ENCODE measurements at places on chromosomes 13 and 19.
A peak's percentile ranks its signal among the peaks of the same experiment; 100 is the strongest.

DNA sequence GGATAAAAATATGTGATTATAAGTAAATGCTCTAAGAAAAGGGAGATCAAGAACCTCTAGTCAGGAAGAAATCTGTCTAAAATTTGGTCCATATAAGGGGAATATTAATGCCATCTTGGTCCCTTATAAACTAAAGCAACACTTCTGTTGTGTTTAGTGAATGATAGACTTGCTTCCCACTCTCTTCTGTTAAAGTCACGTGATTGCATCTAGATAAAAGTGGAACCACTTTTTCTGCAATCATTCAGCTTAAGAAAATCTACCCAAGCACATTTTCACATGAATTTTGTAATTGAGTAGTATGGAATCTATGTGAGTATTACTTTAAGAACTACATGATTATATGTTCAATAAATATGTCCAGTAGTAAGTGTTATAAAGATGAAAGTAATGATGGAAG, 782.9 kb upstream of the MIR17HG start:
- DNase-seq = no peak

GRCh38 chr19:53132141-53132991, at the start of gene ZNF415:
TSS of gene ZNF415 (minus strand) at chr19:53132910. CDS start at chr19:53122676, 10,234 bp downstream.
- DNase-seq = peak; percentile 90

- no peak for DNase-seq
Measured at GRCh38 chr13:41460930-41461329, 3.6 kb downstream of the RGCC start.

DNA sequence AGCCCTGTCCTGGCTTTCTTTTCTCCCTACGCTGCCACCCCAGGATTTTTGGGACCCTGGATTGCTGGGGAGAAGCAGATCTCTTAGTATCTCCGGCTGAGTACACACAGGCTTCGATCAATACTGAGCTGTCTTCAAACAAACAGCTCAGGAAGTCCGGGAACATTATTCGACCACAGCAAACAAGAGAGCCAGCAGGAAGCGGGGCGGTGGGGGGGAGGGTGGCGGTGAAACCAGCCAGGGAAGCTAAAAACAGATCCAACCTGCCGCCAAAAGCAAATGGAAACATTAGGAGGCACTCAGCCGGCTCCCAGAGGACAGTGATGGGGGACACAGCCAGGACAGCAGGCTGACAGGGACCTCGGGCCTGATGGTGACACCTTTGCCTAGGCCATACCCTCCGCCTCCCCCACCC, 12.2 kb upstream of the BCAM start:
- no peak for DNase-seq

DNA sequence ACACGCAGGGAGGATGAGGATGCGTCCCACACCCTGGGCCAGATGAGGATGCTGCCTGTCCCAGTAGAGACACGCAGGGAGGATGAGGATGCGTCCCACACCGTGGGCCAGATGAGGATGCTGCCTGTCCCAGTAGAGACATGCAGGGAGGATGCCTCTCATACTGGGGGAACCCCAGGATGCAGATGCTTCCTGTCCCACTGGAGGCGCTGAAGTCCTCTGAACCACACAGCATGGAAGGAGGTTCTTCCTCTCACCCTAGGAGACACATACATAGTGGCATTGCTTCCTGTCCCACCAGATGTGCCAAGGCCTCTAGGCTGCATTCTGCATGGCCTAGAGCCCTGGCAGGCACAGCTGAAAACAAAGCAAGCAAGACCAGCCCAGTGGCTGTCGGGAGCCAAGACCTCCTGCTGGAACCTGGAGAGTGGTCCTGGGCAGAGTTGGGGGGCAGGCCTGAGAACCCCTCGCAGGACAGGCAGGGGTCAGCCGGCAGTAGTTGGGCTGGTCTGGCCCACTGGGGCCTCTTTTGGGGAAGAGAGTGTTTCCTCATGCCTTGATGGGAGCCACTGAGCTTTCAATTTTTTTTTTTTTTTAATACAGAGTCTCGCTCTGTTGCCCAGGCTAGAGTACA, 4.3 kb downstream of the HPN start:
- no peak for DNase-seq

- no peak for DNase-seq
Measured at GRCh38 chr13:110536006-110536693, 25.4 kb downstream of the RAB20 start.

- no peak for DNase-seq
Measured at GRCh38 chr13:98220271-98220791, 43.3 kb upstream of the RNF113B start.

DNA sequence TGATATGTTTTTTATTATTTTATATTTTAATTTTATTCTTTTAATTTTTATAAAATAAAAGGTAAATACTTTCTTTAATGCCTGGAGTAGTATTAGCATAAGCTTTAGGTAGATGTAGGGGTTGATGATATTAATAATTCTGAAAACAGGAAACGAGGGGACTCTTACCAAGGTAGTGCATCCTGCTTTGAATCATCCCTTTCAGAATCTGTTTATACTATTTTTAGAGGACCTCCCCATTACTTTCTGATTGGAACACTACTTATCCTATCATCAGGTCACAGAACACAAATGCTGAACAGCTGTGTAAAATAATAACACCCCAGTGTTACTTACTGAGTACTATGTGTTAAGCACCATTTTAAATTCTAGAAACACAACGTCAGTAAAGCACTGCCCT, 27.3 kb downstream of the COG6 start:
- no peak for DNase-seq

DNA sequence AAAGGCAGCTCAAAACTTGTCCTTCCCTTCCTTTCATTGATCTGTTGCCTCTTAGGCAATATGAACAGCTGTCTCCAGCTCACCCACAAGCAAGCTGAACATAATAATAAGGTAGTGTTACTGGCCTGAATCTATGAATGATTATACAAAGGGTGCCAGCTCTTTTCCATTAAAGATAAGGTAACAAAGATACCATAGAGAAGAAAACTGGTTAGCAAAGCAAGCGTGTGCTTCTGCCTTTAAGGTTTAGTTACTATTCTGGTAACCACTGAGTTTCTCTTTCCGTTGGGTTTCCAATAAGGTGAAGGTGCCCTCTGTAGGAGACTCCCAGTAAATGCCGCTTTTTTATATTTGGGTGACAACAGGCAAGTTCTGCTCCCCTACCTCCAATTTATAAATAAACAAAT, 12.1 kb upstream of the DACH1 start:
- no peak for DNase-seq

- DNase-seq = no peak
Measured at GRCh38 chr19:33802001-33802400, 5.3 kb downstream of the KCTD15 start.

DNA sequence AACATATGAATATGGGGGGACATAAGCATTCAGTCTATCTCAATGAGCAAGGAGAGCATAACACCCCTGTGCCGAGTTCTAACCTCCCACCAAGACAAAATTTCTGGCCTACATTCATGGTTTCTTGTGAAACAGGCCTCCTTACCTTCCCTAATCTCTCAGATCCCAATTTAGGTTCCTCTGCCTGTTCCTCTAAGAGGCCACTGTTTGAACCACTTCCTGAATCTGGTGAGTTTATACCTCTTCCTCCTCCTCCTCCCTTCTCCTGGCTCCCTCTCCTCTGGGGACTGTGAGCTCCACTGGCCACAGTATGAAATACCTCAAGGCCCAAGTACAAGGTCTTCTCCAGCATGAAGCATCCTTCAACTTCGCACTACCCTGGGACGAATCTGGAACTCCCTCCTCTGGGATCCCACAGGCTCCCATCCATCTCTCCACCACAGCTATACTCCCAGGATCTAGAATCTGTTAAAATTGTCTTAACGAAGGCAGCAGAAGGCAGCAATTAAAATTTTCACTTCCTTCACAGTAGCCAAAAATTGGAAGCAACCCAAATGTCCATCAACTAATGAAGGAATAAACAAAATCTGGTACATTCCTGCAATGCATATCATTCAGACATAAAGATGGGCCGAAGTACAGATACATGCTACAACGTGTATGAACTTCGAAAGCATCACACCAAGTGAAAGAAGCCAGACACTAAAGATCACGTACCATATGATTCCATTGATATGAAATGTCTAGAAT, 7.8 kb upstream of the SIGLECL1 start:
- DNase-seq = no peak

GRCh38 chr19:6639439-6639838, 30.5 kb downstream of the TNFSF14 start:
- DNase-seq = no peak

DNA sequence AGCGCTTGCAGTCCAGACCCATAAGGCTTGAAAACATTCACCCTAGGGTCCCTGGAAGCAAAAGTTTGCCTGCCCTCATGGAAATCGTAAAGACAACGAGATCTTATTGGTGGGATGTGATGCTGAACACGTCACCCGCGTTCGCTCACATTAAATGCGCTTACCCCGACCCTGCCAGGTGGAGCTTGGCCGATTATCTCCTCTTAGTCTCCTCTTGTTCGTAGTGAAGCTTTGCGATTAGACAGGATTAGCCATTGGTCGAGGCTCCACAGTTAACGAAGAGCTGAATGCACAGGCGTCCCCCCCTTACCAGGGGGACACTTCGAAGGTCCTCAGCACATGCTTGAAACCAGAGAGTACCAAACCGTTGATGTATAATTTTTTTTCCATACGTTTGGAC, 16.0 kb upstream of the KDM4B start:
- DNase-seq = no peak

DNA sequence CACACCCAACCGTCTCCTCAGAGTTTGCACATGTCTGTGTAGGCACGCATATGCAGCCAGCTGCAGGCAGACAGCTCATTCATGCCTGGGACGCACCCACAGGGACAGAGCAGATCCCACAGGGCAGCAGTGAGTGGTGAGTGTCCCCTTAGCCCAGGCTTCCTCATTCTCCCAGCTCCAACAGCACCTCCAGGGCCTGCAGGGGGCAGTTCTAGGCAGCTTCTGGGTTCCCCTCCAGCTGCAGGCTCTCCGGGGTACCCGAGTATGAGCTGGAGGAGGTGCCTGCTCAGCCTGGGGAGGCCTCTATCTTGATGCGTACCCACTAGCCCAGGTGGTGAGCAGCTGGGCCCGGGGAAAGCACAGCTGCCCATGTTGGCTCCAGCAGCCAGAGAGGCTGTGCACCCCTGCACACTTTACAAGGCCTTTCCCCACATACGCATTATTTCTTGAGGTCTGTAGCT, 1.3 kb upstream of the SHANK1 start:
- DNase-seq = no peak

DNA sequence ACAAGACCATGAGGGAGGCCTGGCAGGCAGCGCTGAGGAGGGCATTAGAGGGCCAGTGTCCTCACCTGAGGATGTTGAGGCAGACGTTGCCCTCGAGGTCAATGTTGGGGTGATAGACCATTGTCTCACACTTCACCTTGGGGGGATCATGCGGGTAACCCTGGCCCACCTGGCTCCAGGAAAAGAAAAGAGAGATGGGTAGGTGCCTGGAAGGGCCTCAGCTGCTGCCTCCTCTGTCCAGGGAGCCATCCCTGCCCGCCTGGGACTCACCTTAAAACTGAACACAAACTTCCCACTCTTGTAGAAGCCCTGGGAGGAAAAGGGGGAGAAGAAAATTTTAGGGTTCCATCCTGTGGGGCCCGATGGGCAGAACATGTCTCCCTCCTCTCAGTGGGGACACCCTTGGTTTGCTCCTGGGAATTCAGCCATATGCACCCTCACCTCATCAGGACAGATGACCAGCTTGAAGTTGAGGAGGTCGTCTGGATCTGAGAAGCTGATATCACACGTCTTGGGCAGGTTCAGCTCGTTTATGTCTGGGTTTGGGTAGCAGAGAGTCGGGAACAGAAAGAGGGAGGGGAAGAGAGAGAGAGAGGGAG, 1.7 kb downstream of the UBE2M start:
- DNase-seq = no peak

GRCh38 chr13:90091611-90092010, 1255.9 kb upstream of the MIR17HG start:
- no peak for DNase-seq

- DNase-seq = no peak
Measured at GRCh38 chr13:30107121-30107520, 200.2 kb downstream of the KATNAL1 start.
